Stimulated activated CD8-positive, alpha-beta memory T cell treated with anti-CD3 and anti-CD28 coated beads, Interleukin-15, amount 100 ng/mL, for 24 hours (primary cell): ENCODE measurements at places on chromosomes 7 and 10.

DNA sequence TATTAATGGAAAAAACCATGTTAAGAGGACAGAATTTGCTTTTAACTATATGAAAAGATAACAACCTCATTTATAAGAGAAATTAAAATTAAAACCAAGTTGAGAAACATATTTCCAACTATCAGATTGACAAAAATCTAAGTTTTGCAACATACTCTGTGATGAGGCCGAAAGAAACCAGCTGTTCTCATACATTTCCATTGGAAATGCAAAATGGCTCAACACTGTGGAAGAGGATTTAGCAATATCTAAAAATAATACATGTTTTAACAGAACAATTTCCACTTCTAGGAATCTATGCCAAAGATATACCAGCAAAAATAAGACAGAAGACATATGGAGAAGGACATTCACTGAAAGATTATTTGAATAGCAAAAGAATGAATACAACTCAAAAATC, 268.8 kb downstream of the DYNC1I1 start:
- DNase-seq = no peak

DNA sequence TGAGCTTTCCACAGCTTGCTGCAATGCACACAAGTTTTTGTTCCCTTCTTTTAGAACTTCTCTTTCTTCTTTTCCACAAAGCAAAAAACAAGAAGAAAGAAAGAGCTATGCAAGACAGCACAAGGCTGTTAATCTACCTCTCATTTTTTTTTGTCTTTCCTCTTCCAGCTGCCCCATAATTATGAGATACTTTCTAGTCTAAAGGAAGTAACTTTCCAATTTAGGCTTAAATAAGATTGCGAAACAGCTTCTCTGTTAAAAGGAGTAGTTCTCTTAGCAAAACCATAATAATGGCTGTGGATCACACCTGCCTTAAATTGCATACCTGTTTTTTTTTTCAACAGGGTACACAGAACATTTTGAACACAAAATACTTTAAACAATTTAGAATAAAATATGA, 56.0 kb downstream of the NDUFB2 start:
- DNase-seq = no peak

DNA sequence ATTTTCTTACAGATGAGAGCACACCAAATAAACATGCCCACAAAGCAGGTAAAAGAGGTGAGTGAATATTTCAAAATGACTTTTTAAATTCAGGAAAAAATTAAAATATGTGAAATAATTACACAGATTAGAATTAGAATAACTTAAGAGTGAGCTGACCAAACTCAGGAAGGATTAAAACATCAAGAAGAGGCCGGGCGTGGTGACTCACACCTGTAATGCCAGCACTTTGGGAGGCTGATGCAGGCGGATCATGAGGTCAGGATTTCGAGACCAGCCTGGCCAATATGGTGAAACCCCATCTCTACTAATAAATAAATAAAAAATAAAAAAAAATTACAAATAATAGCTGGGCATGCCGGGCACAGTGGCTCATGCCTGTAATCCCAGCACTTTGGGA, 140.1 kb downstream of the REEP3 start:
- no peak for DNase-seq

GRCh38 chr7:36598054-36598674, 126.1 kb downstream of the AOAH start:
- no peak for DNase-seq

DNA sequence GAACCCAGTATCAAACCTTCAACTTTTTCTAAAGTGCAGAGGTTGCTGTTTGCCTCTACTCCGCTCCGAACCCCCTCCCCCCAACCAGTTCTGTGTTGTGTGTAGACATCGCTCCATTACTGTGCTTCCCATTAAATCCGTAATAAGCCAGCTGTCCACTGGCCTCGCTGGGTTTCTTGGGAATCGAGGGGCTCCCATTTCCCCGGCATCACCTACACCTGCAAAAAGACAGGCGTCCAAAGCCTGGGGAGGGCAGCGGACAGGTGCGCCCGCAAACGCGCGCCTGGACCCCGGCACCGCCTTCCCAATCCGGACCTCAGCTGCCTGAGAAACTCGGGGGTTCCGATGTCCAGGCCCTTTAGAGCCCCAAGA, 631 bp downstream of the RTKN2 start:
- DNase-seq = no peak

GRCh38 chr7:114554781-114555537, 140.3 kb downstream of the FOXP2 start:
- no peak for DNase-seq

GRCh38 chr7:112777406-112777805, 12.8 kb downstream of the TMEM168 start:
- DNase-seq = no peak

- no peak for DNase-seq
Observed at GRCh38 chr10:14617852-14618251, 156.8 kb downstream of the FAM107B start.

DNA sequence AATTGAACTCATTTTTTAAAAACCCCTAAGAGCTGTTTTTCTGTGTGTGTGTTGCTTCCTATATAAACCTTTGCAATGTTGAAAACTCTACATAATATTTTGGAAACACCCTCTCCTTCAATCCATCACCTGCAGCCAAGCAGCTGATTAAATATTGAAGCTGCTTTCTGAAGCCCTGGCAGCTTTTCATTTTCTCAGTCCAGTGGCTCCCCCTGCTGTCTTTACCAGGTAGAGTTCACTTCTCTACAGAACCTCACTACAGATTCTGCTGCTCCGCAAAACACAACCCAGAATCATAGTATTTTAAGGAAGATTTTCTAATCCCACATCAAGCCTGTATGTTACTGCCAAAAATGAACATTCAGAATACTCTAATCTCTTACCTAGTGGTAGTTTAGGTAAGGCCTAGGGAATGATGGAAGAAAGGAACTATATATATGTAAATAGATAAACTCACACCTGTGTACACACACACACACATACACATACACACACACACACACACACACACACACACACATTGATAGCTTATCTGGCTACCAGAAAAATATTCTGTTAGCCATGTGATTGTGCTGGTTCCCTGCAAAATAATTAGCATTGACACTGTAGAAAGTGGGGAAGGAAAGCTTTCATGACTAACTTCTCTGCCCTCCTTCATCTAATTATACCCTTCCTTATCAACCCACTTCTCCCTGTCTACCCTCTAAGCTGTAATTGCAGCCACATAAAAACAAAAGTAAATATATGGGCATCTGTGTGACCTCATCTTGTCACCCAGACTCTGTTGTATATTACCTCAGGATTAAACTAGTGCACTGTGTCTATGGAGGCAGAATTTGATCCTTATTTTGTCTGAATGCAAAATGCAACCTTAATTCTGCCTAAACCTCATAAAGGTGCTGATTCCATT, 229.5 kb upstream of the FZD1 start:
- DNase-seq = no peak

- no peak for DNase-seq
Observed at GRCh38 chr7:157526913-157527634, 190.3 kb downstream of the DNAJB6 start.

DNA sequence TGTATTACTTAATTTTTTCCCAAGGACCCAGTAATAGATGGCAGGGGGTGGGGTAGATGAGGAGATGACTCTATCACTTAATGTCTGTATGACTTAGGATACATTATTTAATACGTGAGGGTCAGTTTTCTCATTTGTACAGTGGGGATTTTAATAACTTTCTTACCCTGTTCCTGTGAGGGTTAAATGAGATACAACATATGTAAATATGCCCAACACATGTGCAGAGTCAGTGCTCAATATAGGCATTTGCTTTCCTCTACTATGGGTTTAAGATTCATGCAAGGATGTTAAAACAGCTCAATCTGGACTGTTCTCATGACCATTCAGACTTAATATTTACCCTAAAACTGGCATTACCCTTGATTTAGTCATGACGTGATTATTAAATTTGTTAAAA, 31.2 kb downstream of the ST7 start:
- no peak for DNase-seq

DNA sequence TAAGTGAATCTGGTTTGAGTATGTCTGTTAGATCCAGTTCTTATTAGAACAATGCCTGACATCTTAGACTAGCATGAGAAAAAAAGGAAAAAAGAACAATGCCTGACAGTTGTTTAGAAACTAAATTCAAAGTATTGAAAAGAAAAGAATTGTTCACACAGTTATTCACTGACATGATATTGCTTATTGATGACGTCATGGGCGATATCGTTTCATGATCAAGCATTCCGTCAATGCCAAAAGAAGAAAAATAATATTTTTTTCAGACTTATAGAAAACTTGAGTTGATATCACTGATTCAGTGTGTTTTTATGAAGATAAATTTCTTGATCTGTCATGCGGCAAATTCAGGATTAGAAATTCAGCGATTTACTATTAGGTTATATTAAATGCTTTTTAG, 196.5 kb upstream of the AGR3 start:
- no peak for DNase-seq

GRCh38 chr10:92492748-92493240, 81.1 kb downstream of the IDE start:
- DNase-seq = no peak
